AG08396 (cell line): ENCODE measurements at places on chromosomes 7 and 10.
A peak's percentile ranks its signal among the peaks of the same experiment; 100 is the strongest.

GRCh38 chr7:100372256-100372655, 1.0 kb upstream of the PILRA start:
- peak; percentile 45 for DNase-seq

GRCh38 chr10:70557086-70557845, 45.3 kb downstream of the PRF1 start:
- no peak for DNase-seq

DNA sequence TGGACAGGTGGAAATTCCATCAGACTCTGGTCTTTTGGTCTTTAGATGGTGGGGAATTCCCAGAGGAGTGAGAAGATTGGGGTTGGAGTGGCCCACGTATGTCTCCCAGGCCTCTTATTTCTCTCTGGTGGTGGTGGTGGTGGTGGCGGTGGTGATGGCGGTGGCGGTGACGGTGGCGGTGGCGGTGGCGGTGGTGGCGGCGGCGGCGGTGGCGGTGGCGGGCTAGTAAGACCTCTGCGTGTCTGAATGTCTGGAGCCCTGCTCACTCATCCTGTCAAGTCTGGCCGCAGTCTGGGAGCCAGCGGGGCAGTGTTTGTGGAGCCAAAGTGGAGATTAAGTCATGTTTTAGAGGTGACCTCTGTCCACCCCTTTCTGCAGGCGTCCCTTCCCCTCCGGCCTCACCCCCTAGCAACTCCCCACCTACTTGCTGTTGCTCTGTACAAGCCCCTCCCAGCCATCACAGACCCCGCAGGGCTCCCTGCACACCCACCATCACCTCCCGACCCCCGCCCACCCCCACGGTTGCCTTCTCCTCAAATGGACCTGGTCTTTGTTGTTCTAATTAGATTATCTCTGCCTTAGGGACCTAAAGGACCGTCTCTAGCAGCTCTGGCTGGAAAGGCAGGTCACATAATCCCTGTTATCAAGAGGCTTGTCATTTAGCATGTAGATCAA, 165.0 kb upstream of the TBX20 start:
- no peak for DNase-seq

DNA sequence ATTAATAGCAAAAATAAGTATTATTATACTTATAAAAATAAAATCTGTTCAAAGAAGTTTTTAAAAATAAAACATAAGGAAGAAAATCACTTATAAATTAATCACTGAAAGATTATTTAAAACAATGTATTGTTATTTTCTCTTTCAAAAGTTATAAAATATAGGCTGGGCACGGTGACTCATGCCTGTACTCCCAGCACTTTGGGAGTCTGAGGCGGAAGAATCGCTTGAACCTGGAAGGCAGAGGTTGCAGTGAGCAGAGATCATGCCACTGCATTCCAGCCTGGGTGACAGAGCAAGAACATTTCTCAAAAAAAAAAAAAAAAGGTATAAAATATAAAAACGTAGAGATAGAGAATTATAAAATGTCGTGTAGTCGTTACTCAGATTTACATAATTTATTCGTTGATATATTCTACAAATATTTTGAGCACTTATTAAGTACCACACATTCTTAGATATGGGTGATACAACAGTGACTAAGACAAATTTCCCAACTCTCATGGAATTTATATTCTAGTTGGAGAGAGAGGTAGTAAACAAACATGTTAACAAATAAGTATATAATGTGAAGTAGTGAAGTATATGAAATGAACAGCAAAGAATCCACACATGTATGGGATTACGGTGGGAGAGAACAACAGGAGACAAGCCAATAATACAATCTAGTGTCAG, 1030.0 kb downstream of the SORCS1 start:
- DNase-seq: no peak

GRCh38 chr10:131890276-131891195, 10.3 kb upstream of the PPP2R2D start:
- no peak for DNase-seq
